Nephron progenitor cell (in vitro differentiated cells): ENCODE measurements at places on chromosomes 12 and 14.

DNA sequence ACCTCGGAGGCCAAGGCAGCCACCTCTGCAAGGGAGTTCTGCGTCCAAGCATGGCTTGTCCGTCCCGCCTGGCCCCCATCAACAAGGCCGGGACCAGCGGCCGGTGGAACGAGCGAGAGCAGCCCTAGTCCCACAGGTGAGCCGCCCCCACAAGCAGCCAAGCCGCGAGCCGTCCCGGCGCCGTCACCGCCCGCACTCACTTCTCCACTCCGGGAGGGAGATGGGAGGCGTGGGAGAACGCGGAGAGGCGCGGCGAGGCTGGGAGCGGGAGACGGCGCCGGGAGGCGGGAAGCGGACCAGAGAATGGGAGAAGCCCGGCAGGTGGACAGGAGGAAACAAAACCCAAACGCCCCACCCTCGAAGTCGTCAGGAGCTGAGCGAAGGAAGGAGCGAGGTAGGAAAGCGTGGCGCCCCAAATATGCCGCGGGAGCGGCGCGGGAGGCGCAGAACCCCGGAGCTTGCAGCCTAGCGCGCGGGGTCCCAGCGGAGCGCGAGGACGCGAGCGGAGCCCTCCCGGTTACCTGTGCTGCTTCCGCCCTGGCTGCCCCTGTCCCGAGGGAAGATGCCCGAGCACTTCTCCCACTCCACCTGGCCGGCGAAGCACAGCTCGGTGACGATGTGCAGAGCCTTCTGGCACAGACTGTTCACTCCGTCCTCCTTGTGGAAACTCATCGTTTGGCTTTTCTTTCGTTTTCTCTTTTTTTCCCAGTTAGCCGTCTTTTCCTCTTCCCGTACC is 600 bp downstream of the SYT10 start:
- H3K4me3 ChIP-seq = peak overlapping the region; percentile 90
- peaks cover 9% of the 10 kb centered on the region for H3K4me1 ChIP-seq
- H3K27ac ChIP-seq = no peak overlapping the region
- H3K36me3 ChIP-seq = no peaks in the 10 kb centered on the region
- peak; percentile 62 for DNase-seq
- peaks cover 89% of the 10 kb centered on the region for H3K27me3 ChIP-seq

- no peak for DNase-seq
- H3K36me3 ChIP-seq = no peaks in the 10 kb centered on the region
Observed at GRCh38 chr12:130768120-130768519, 52.0 kb upstream of the RIMBP2 start.

DNA sequence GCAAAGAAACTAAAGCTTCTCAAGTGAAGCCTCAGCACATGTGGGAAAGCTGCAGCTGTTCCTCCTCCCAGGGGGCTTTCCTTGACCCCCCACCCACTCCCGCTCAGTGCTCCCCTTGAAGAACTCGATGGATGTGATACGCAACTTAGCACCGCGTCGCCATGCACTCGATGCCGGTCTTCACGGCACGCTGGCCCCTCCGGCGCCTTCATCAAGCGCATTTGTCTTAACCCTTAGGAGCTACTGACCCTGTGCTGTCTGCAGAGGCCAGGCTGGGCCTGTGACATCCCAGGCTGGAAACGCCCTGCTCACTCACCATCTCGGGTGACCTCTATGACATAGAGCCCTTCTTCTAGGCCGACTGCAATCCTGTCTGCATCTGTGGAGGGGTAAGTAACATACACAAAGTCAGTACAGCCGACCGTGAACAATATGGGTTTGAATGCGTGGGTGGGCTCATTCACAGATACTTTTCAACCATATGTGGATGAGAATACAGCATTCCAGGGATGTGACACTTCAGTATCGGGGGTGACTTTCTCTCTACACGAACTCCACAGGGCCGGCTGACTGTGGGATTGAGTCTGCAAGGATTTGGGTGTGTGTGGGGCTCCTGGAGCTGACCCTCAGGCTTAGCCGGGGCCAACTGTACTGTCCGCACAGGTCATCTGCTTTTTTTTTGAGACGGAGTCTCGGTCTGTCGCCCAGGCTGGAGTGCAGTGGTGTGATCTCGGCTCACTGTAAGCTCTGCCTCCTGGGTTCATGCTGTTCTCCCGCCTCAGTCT is 23.1 kb downstream of the AMN start:
- peaks cover 58% of the 10 kb centered on the region for H3K36me3 ChIP-seq
- DNase-seq = no peak
- peak overlapping the region; percentile 86 for H3K27ac ChIP-seq
- no peaks in the 10 kb centered on the region for H3K4me1 ChIP-seq
- H3K27me3 ChIP-seq = no peaks in the 10 kb centered on the region
- no peak overlapping the region for H3K4me3 ChIP-seq

DNA sequence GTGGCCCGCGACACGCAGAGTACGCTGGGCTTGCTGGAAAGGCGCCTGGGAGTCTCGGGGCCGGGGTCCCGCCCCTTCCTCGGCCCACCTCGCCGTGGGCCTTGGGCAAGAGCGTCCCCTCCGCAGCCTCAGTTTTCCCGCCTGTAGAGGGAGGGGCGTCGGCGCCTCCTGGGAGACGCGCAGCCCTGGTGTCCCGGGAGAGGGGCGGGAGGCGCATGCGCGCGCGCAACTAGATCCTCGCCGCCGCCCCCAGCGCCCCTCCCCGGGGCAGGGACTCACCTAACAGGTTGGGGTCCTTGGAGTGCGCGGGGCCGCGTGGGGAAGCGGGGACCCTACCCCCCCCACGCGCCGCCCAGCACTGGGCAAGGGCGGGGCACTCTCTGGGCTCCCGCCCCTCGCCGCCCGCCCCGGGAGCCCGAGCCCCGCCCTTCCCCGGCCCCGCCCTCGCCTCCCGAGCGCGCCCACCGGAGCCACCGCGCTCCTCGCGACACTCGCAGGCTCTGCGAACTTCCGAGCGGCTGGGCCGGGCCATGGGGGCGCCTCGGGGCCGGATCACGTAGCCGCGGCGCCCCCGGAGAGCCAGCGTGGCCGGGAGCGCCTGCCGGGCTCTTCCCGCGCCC is at the start of gene KIF26A:
Gene KIF26A, plus strand, starts transcription at position 490 of the 620 bp plus-strand sequence. CDS start 136 bp downstream, outside the sequence.
- H3K36me3 ChIP-seq = no peaks in the 10 kb centered on the region
- H3K27ac ChIP-seq = no peak within 1 kb of the TSS
- DNase-seq = peak; percentile 81
- peak within 1 kb of the TSS; percentile 69 for H3K4me3 ChIP-seq
- peaks cover 70% of the 10 kb centered on the region for H3K27me3 ChIP-seq
- peaks cover 12% of the 10 kb centered on the region for H3K4me1 ChIP-seq

- H3K4me1 ChIP-seq = peaks cover 35% of the 10 kb centered on the region
- H3K27ac ChIP-seq = no peak overlapping the region
- no peaks in the 10 kb centered on the region for H3K27me3 ChIP-seq
- H3K4me3 ChIP-seq = no peak overlapping the region
- peaks cover 25% of the 10 kb centered on the region for H3K36me3 ChIP-seq
Observed at GRCh38 chr12:11786638-11787365, 137.3 kb downstream of the ETV6 start.

GRCh38 chr14:24072436-24072835 is 1.1 kb downstream of the CPNE6 start:
- no peak overlapping the region for H3K4me3 ChIP-seq

- H3K4me3 ChIP-seq = no peak overlapping the region
- H3K4me1 ChIP-seq = peaks cover 76% of the 10 kb centered on the region
- no peaks in the 10 kb centered on the region for H3K27me3 ChIP-seq
- H3K36me3 ChIP-seq = peaks cover 15% of the 10 kb centered on the region
- no peak for DNase-seq
Observed at GRCh38 chr12:108724054-108724889, 7.0 kb downstream of the CORO1C start.

DNA sequence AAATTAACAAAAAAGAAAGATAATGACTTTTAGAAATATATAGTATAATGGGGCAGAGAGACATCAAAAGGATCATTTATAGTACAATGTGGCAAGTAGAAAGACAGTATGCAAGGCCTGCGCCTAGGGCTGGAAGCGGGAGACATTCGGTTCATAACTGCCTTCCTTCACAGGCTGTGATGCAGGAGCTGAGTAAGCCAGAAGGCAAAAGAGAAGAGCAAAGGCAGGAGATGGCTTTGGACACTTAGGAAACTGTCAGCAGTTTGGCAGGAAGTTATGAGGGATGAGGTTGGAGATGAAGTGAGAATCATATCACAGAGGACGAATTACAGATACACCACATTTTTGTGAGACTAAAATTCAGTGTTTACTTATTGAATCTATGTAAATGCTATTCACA is 97.8 kb downstream of the EPS8 start:
- DNase-seq = no peak
- no peak overlapping the region for H3K4me3 ChIP-seq
- no peak overlapping the region for H3K27ac ChIP-seq
- H3K4me1 ChIP-seq = peaks cover 16% of the 10 kb centered on the region
- no peaks in the 10 kb centered on the region for H3K36me3 ChIP-seq

- no peak overlapping the region for H3K4me3 ChIP-seq
- no peaks in the 10 kb centered on the region for H3K4me1 ChIP-seq
- no peaks in the 10 kb centered on the region for H3K27me3 ChIP-seq
- no peak overlapping the region for H3K27ac ChIP-seq
Observed at GRCh38 chr12:9122091-9122609, 6.4 kb upstream of the A2M start.

DNA sequence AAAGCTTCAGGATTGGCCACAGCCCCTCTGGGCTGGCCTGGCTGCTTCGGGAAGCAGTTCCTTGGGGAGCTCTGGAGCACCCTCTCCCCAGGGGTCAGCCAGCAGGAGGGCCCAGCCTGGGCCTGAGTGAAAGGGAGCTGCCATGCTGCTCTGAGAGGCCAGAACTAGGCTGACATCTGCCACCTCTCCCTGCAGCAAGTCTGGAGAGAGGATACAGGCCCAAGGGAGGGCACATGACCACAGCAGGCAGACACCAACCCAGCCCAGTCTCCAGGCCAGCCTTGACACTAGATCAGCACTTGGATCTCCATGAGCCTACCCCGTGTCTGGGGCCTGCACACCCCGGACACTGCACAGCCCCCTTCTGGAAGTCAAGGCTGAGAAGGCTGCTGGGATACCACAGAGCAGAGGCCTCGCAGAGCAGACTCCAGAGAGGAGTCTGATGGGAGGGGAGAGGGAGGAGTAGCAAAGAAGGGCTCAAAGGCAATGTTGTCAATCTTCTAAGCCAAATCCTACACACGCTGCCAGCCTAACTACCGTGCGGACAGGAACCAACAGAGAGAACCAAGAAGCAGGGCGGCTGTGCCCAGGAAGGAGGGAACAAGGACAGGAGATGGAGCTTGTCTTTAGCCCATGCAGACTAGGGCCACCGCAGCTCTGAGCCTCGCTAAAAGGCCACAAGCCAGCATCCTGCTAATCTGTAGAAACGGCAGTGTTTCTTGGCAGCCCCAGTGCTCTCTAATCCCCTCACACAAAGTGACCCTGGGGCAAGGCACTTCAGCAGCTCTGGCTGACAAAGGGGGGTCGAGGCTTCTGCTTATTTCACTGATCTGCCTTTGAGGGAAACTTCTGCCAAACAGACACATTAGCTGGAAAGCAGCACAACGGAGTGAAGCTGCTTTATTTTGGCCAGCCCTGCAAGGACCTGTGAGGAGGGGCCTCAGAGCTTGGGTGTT is 12.9 kb downstream of the COL2A1 start:
- H3K27ac ChIP-seq = peak overlapping the region; percentile 71
- peaks cover 51% of the 10 kb centered on the region for H3K4me1 ChIP-seq
- H3K4me3 ChIP-seq = no peak overlapping the region
- DNase-seq = no peak
- H3K36me3 ChIP-seq = peaks cover 95% of the 10 kb centered on the region

GRCh38 chr14:104150136-104151025 is 12.0 kb downstream of the KIF26A start:
- H3K4me3 ChIP-seq = no peak overlapping the region
- DNase-seq = peak; percentile 75
- peaks cover 45% of the 10 kb centered on the region for H3K4me1 ChIP-seq
- H3K27ac ChIP-seq = peak overlapping the region; percentile 88
- no peaks in the 10 kb centered on the region for H3K36me3 ChIP-seq
- H3K27me3 ChIP-seq = peaks cover 7% of the 10 kb centered on the region

- peaks cover 14% of the 10 kb centered on the region for H3K4me1 ChIP-seq
- H3K4me3 ChIP-seq = no peak overlapping the region
- H3K27ac ChIP-seq = no peak overlapping the region
- no peaks in the 10 kb centered on the region for H3K27me3 ChIP-seq
- H3K36me3 ChIP-seq = no peaks in the 10 kb centered on the region
- no peak for DNase-seq
Observed at GRCh38 chr14:55448141-55448614, 7.8 kb upstream of the TBPL2 start.

DNA sequence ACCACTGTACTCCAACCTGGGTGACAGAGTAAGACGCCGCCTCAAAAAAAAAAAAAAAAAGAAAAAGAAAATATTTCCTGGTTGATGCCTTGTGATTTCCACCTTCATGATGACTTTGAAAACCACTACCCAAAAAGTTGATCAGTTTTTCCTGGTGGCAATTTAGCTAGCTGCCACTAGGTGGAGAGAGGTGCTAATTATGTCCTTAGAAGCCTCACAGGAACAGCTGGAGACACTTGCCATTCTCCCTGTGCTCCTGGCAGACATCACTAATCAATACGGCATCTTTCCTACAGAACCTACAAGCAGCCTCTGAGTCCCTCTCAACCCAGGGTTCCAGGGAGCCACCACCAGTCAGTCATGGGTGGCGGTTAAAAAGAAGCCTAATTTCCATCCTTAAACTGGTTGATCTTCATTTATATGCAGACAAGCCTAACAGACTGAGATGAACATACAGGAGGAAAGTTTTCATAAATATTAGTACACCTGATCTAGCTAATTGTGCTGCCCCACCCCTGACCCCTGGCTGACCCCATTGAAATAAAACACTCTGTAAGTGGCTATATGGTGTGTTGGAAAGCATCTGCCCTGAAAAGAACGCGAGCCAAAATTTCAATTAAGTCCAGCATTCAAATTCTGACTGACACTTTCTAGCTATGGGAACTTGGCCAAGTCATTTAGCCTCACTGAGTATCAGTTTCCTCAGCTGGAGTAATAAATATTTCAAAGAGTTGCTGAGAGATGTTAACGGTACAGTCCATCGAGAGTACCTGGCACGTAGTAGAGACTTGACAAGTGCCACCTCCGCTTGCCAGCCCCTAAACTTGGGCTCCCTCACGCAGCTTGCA is 6.2 kb upstream of the OAS1 start:
- H3K27me3 ChIP-seq = peaks cover 48% of the 10 kb centered on the region
- H3K4me1 ChIP-seq = no peaks in the 10 kb centered on the region
- no peak for DNase-seq
- no peaks in the 10 kb centered on the region for H3K36me3 ChIP-seq
- H3K27ac ChIP-seq = no peak overlapping the region
- H3K4me3 ChIP-seq = no peak overlapping the region

GRCh38 chr12:49345825-49346658 is 646 bp upstream of the DNAJC22 start:
- H3K4me1 ChIP-seq = peaks cover 56% of the 10 kb centered on the region
- peak; percentile 50 for DNase-seq
- H3K36me3 ChIP-seq = no peaks in the 10 kb centered on the region
- peaks cover 88% of the 10 kb centered on the region for H3K27me3 ChIP-seq

DNA sequence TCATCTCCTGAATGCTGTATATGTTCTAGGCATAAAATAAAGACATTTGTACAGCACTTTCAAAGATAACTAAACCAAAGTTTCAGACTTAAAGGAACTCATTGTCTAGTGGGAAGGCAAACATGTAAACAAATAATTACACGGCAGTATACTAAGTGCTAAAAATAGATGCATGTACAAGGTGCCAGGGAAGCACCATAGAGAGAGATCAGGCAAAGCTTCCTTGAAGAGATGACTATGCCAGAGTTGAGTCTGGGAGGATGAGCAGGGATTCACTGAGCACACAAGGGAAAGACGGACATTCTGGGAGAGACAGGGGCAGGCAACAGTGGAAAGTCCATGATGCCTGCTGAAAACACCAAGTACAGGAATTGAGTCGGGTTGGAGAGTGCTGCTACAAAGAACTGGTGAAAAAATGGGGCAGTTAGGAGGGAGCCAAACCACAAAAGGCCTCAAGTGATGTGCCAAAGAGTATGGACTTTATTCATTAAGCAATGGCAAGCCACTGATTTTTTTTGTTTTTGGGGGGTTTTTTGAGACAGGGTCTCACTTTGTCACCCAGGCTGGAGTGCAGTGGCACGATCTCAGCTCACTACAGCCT is 26.8 kb downstream of the ANKS1B start:
- H3K36me3 ChIP-seq = no peaks in the 10 kb centered on the region
- DNase-seq = no peak
- H3K4me1 ChIP-seq = no peaks in the 10 kb centered on the region
- no peak overlapping the region for H3K27ac ChIP-seq
- no peak overlapping the region for H3K4me3 ChIP-seq
